Left kidney (tissue), 8 donors: ENCODE measurements at places on chromosomes 1 and 21. TPM values are rescaled to one million over a fixed set of nuclear protein-coding genes. Genes with fewer than 3 reads are reported as not detected.

The LCE1D gene
- polyA plus RNA-seq, result not detected

The SERPINC1 gene
- polyA plus RNA-seq, result 0.28 TPM

The KCNH1 gene
- polyA plus RNA-seq, result 0.47 TPM

The OR6N1 gene
- polyA plus RNA-seq, result not detected

The GSTM3 gene
- 159 TPM for polyA plus RNA-seq

The TCP10L gene
- polyA plus RNA-seq, result 2.0 TPM

The LAMB3 gene
- 0.58 TPM for polyA plus RNA-seq

The ELAVL4 gene
- polyA plus RNA-seq, result 3.2 TPM

The FCN3 gene
- polyA plus RNA-seq, result 1.1 TPM

The ANGPTL7 gene
- 0.10 TPM for polyA plus RNA-seq

The OPRD1 gene
- 0.52 TPM for polyA plus RNA-seq

The GIPC2 gene
- 21.6 TPM for polyA plus RNA-seq

The ACOT11 gene
- polyA plus RNA-seq, result 13.6 TPM

The OSCP1 gene
- 29.7 TPM for polyA plus RNA-seq

The ACTL8 gene
- not detected for polyA plus RNA-seq

The SLC25A44 gene
- polyA plus RNA-seq, result 34.9 TPM

The IL22RA1 gene
- polyA plus RNA-seq, result 4.0 TPM

The CA14 gene
- 9.6 TPM for polyA plus RNA-seq

The GUCA2A gene
- polyA plus RNA-seq, result not detected
